Fibroblast of skin of right quadriceps (primary cell): ENCODE measurements at places on chromosomes 16 and 17.

GRCh38 chr17:19457046-19457445, 46.0 kb downstream of the RNF112 start:
- no peak for DNase-seq

GRCh38 chr17:4902540-4902939, 358 bp downstream of the CHRNE start:
- no peak for DNase-seq

DNA sequence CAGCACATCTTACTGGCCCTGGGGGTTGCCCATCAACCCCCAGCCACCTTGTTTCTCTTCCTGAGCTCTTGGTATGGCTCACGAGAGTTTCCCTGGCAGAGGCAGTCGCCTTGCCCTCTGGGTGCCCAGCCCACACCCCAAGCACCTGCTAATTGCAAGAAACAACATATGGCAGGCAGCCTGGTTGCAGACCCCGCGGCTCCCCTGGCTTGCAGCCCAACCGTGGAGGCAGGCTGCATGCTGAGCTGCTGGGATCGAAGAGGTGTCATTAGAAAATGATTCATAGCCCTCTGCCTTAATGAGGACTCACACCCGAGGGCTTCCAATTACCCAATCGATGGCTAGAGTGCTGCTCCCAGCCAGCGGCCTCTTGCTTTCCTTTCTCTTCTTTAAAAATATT, 115.7 kb downstream of the TMEM114 start:
- DNase-seq, result no peak

GRCh38 chr17:6683730-6684459, 29.3 kb downstream of the SLC13A5 start:
- no peak for DNase-seq

DNA sequence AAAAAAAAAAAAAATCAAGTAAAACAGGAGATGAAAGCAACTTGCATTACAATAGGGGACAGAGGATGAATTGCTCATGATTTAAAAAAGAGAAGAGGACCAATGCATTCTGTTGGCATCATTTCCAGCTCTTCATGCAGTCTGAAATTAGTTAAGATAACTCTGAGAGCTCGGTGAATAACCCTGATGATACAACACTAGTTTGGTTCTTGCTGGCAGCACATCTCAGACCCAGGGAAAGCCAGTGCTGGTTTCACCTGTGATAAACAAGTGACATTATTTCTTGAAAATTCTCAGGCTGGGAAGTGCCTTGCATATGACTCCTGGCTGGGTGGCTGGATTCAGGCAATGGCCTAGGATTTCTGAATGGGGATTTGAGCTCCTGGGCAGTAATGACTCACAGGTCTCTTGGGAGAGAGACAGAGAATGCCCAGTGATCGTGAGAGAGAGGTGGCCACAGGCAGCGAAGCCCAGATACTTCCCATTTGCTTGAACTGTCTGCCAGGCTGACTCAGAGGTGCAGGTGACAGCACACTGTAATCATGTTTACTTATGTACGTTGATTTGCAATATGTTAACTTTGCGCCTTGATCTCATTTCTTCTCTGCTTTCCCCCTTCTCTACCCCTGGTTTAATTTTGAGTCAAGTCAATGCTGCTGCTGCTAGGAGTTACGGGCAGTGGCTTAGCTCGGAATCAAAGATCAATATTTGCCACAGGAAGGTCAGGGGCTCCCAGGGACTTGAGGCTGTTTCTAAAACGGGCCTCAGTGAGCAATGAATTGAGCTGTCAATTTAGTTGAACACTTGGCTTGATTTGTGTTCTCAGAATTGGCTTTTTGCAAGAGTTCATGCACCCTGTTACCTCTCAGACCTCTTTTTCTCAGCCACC, 27.1 kb downstream of the ARSG start:
- DNase-seq, result no peak

- DNase-seq, result no peak
Observed at GRCh38 chr17:63070031-63070430, 104.0 kb downstream of the TANC2 start.

DNA sequence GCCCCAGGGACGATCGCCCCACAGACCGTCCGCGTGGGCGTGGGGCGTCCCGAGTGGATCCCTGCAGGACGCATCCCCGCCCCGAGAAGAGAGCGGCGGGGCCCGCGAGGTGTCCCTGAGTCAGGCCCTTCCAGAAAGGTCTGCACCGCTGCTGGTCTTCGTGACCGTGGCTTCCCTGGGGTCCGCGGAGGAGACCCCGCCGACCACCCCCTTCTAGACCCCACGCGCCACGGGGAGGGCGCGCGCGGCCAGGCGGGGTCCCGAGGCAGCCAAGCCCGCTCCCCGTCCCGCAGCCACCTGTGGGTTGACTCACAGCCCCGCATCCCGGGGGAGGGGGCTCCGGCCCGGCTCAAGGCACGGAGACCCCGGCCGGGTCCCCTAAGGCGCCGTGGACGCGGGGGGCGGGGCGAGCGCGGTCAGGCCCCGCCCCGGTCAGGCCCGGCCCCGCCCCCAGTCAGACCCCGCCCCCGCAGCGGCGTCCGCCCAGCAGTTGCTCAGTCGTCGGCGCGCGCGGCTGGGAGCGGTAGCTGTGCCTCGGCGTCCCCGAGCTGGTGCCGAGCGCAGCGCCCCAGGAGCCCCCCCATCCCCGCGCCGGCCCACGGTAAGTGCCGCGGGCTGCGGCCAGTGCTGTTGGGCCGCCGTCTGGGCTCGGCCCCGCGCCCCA, at the start of gene BAIAP3:
Gene BAIAP3, plus strand, starts transcription at position 497 of the 664 bp plus-strand sequence. CDS start 4,905 bp downstream, outside the sequence.
- DNase-seq, result peak; percentile 12

- peak; percentile 55 for DNase-seq
Observed at GRCh38 chr17:20091174-20092029, 82.2 kb downstream of the SPECC1 start.

GRCh38 chr16:19356024-19356952, 61.4 kb upstream of the TMC5 start:
- no peak for DNase-seq

DNA sequence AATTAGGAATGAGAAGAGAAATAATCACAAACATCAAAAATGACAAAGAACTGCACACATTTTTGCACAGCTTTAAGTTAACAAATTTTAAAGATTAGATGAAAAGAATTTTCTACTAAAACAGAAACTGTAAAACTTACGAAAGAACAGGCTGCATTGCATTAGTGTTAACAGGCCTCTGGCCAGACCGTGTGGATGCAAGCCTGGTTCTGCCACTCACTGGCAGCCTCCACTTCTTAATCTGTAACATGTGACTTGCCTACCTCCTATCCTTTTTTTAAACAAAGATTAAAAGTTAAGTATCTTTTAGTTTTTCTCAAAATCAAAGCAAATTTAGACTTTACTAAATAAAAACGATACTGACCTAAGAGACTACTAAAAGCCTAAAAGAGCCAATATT, 37.5 kb downstream of the CREBBP start:
- no peak for DNase-seq

- no peak for DNase-seq
Observed at GRCh38 chr17:43142153-43142552, 17.0 kb upstream of the BRCA1 start.

- DNase-seq, result peak; percentile 53
Observed at GRCh38 chr17:3879186-3879585, 13.7 kb downstream of the CAMKK1 start.
